ENCODE measurements at places on chromosomes 6 and 20. TPM values are rescaled to one million over a fixed set of nuclear protein-coding genes. Genes with fewer than 3 reads are reported as not detected.

MUC22 gene
- total RNA-seq, result not detected

ENPP3 gene
- 0.33 TPM for total RNA-seq

VSTM2L gene
- 1.9 TPM for total RNA-seq

SMOC2 gene
- 40.1 TPM for total RNA-seq

LINC00237 gene
- not detected for total RNA-seq

PLN gene
- 6.6 TPM for total RNA-seq

SLC22A2 gene
- total RNA-seq, result not detected

SFTA2 gene
- total RNA-seq, result not detected

SLC35B3 gene
- 20.3 TPM for total RNA-seq

EYS gene
- total RNA-seq, result 0.66 TPM

SIRPG gene
- not detected for total RNA-seq

ZNF341 gene
- 2.8 TPM for total RNA-seq

ULBP2 gene
- 4.1 TPM for total RNA-seq

AKAP12 gene
- total RNA-seq, result 468 TPM

TPD52L1 gene
- total RNA-seq, result 70.6 TPM

PSORS1C1 gene
- 0.66 TPM for total RNA-seq

SNPH gene
- total RNA-seq, result 1.7 TPM

CST5 gene
- not detected for total RNA-seq

ZNF391 gene
- 1.8 TPM for total RNA-seq

RPS6KA2 gene
- 52.5 TPM for total RNA-seq

SMIM26 gene
- total RNA-seq, result 112 TPM

CAGE1 gene
- total RNA-seq, result not detected

PTCRA gene
- total RNA-seq, result not detected

AGER gene
- 2.6 TPM for total RNA-seq

PTPRT gene
- 0.98 TPM for total RNA-seq

CLVS2 gene
- not detected for total RNA-seq

SYCP2 gene
- 3.7 TPM for total RNA-seq

XKR7 gene
- total RNA-seq, result not detected

PET117 gene
- 10.0 TPM for total RNA-seq

NOX3 gene
- not detected for total RNA-seq

NKX2-2 gene
- not detected for total RNA-seq

RBM24 gene
- total RNA-seq, result 0.65 TPM
